Karpas-422 (cell line): ENCODE measurements at places on chromosomes 2 and 18. TPM values are rescaled to one million over a fixed set of nuclear protein-coding genes. Genes with fewer than 3 reads are reported as not detected.

DNA sequence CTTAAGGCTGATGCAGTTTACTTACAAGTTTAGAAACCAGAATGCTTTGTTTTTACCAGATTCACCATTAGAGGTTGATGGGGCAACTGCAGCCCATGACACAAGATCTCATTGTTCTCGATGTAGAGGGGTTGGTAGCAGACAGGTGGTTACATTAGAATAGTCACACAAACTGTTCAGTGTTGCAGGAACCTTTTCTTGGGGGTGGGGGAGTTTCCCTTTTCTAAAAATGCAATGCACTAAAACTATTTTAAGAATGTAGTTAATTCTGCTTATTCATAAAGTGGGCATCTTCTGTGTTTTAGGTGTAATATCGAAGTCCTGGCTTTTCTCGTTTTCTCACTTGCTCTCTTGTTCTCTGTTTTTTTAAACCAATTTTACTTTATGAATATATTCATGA, 99.4 kb upstream of the IL1R2 start:
- DNase-seq, result no peak

- DNase-seq, result no peak
Measured at GRCh38 chr2:77001895-77002294, 520.3 kb downstream of the LRRTM4 start.

- DNase-seq, result peak; percentile 83
Measured at GRCh38 chr2:62038975-62039771, 133.7 kb downstream of the COMMD1 start.

DNA sequence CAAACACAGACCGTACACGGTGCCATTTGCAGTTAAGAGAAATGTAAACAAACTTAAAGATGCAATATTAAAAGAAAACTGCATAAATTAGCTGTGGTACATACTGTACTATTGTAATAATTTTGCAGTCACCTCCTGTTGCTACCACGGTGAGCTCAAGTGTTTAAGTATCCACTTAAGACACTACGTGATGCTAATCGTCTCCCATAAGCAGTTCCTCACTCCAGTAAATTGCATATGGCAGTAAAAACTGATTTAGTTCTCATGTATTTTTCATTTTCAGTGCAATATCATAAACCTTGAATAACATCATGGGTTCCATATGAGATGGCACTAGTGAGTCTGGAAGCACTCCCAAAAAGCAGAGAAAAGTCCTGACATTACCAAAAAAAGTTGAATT, 14.4 kb downstream of the CLEC4F start:
- DNase-seq, result no peak

GRCh38 chr18:61582202-61582710, 249.0 kb downstream of the CDH20 start:
- no peak for DNase-seq

GRCh38 chr2:96407919-96408550, 72.5 kb downstream of the NCAPH start:
- no peak for DNase-seq

DNA sequence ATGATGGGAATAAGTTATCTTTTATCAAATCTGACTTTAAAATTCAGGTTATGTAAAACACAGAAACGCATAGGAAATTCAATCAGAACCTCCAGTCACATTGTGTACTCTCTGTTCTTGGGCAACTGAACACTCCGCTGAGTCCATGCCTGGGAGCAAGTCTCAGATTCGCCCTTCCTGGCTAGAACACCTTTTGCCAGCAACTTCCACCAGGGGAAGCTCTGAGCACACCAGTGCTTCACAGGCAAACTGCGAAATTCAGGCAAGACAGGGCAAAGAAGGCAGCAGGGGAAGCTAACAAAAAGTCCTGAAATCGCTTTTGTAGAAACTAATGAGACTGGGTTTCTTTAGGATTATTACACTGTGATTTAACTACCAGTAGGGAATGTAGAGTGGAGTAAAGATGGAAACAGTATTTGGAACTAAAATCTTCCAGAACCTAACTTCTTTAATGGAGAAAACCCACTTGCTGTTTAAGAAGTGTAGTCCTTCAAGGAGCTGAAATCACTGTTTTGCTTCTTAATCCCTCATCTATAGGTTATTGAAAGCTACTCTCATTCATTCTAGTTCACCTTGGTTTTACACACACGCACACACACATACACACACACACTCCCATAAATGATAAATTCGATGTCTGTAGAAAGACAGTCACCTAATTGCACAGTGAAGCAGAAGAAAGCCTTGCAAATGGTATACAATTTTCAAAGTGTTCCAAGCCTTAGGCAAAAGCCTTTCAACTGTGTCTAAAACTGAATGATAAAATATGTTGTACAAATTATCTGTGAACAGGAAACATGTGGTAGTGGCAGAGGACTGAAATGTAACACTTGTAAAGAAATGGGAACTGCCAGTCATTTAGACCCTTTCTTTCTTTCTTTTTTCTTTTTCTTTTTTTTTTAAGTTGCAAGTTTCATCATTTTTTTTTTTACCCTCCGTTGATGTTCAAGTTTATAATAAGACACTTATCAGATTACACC, 214.5 kb downstream of the TMEM182 start:
- peak; percentile 67 for DNase-seq

GRCh38 chr2:70822843-70823242, 2.4 kb upstream of the CLEC4F start:
- DNase-seq, result no peak

- DNase-seq, result no peak
Measured at GRCh38 chr18:42177390-42177789, 222.4 kb downstream of the PIK3C3 start.

- DNase-seq, result no peak
Measured at GRCh38 chr18:79918615-79919011, 32.8 kb downstream of the SLC66A2 start.

- no peak for DNase-seq
Measured at GRCh38 chr2:156448766-156449165, 12.6 kb downstream of the GPD2 start.

TUBA4B gene
- total RNA-seq, result not detected in 2 replicates

CRYGD gene
- not detected in 2 replicates for total RNA-seq

TTC39C gene
- total RNA-seq, result 0.07 TPM in 1 of 2 replicates, not detected in the other

AMER3 gene
- total RNA-seq, result not detected in 2 replicates

LOXHD1 gene
- not detected in 2 replicates for total RNA-seq
